ENCODE measurements at places on chromosomes 7 and 10.

DNA sequence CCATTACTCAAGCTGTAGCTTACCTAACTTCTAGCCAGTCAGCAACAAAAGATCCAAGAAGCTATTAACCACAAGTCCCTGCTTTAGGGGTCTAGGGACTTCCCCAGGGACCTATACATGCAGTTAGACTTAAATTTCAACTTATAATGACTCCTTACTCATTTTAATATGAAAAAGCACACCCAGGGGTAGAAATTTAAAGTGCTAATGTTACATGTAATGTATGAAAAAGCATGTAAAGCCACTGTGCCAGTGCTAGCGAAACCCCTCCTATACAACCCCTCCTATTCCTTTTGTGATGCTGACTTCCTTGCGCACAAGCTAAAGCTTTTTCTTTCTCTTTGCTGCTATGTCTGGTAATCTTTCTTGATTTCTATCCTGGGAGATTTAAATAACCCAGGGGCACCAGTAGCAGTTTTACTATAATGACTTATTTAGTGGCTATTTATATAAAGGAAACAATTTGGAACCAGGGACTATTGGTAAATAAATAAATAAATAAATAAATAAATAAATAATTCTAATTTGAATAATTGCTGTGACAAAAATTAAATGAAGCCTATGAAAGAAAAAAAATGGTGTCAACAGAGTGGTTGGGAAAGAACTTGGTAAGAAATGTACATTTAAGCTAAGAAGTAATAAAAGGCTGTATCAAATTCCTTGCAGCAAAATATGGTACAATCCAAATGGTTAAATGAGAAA is 110.5 kb upstream of the MAGI2 start:
- DNase-seq = no peak

DNA sequence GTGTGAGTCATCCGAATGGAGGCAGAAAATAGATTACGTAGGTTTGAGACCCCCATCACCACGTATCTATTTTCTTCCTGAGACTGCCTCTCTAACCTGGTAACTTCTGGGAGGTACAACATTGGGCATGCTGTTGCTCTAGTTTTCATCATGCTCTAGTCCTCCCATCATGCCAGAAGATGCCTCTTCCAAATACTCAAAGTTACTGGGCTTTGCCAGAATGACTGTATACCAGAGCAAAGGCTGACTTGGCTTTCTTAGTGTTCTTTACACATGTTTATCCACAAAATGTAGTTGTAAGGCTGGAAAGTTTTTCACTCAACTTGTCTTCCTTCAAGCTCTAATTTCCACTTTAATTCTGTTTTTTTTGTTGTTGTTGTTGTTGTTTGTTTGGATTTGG is 370.5 kb downstream of the MDFIC start:
- DNase-seq = no peak

- no peak for DNase-seq
Measured at GRCh38 chr10:115866691-115867090, 406.3 kb downstream of the GFRA1 start.

GRCh38 chr7:70660154-70660818 is 471.7 kb upstream of the GALNT17 start:
- no peak for DNase-seq

- DNase-seq = no peak
Measured at GRCh38 chr10:1366811-1367425, 310.7 kb downstream of the WDR37 start.

GRCh38 chr7:124840435-124840834 is 74.8 kb upstream of the GPR37 start:
- no peak for DNase-seq

- peak; percentile 74 for DNase-seq
Measured at GRCh38 chr7:134605978-134606923, 40.4 kb upstream of the BPGM start.

- no peak for DNase-seq
Measured at GRCh38 chr7:4911111-4911828, 27.8 kb upstream of the RADIL start.

DNA sequence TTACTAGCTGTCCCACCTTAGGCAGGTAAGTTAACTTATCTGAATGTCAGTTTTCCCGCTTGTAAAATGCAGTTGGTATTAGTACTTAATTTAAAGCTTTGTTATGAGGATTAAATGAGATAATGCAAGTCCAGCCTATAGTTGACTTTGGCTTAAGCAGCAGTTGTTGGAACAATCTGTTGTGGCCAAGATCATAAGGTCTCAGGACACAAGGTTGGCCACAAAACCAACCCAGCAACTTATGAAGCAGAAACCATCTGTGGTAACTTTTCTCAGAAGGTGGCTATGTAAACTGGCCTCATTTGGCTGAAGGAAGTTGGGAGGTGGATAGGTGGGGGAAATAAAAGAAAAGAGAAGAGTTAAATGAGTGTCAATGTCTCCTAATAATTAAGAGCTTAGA is 29.4 kb downstream of the ENTPD1 start:
- DNase-seq = no peak

DNA sequence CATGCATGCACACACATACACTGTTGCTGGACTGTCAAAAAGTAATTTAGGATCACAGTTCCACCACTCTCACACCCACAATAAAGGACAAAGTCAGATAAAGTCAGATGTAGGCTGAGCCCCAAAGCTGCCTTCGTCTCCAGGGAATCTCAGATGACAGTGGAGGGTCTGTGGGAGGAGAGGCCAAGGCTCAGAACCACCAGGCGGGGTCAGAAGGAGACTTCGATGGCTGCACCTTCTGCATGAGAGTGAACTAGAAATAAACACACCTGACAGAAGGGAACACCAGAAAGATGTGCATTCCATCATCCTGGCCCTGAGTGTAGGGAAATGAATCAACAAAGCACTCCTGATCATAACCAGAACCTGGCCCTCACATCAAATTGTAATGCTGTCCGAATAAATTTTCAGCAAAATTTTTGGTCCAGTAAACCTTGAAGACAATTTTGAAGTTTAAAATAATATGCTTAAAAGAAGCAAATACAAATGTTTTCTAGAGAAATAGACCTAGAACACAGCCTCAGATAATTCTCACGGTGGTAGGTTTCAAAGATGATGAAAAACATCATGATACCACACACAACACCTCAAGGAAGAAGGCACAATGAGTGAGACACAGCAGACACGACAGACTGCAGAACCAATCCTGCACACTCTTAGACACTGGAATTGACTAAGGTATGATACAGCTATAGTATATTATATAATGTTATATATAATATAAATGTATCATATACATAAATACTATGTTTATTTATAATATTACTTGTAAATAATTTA is 269.8 kb upstream of the KLF6 start:
- no peak for DNase-seq

- DNase-seq = no peak
Measured at GRCh38 chr7:132865366-132866143, 216.3 kb downstream of the CHCHD3 start.

DNA sequence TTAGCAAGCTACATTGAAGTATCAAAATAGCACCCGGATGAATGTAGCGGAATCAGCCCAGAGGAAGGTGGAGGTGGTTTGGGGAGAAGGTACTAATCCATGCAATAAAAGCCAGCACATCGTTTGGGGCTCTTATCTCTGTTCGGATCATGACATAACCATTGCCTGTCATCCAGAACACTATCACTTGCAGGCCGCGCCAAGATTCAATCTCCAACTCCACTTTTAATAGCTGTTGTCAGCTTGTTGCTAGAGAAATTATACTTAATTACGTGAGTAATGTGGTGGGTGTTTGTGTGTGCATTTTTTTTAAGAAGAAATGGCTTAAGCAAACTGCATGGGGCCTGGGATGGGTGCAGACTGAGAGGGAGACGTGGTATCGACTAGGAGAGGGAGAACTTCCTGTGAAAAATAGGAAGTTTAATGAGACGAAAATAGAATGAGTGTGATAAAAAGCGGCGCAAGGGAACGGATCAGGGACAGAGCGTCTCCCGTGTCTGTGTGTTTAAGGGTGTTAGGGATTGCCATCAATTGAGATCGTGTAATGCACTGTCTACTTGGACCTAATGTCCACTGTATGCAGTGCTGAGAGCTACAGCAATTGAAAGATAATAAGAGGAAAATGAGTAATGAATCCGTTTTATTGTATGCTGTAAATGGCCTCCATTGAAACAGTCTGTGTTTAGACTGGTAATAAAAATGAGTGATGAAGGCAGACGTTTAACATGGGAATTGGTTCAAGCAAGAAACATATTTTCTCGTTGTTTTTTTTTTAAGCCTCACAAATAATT is 27.6 kb upstream of the SFMBT2 start:
- no peak for DNase-seq

DNA sequence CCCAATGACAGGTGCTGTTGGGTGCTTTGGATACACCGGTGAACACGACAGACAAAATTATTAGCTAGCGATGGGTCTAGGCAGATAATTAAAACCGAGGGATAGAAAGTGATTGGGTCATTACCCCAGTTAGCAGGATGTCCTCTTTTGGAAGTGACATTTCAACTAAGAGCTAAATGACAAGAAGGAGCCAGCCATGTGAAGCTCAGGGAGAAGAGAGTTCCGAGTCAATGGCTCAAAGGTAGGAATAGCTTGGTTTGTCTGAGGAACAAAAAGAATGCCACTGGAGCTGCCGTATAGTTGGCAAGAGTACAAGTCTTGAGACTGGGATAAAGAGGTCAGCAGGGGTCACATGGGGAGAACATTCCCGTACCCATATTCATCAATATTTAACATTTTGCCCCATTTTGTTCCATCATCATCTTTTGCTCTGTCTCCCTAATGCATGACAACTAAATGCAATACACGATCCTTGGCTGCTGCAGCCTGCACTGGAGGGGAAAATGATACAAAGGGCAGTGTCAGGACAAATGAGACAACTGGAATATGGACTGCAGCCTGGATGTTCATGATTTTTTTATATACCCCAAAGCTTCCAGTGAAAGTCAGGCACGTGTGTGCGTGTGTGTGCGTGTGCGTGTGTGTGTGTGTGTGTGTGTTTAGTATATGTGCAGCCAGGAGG is 115.7 kb downstream of the ICA1 start:
- no peak for DNase-seq

- DNase-seq = no peak
Measured at GRCh38 chr7:22996470-22996869, 17.5 kb downstream of the HYCC1 start.

- DNase-seq = no peak
Measured at GRCh38 chr7:38893061-38893460, 15.9 kb downstream of the VPS41 start.

- no peak for DNase-seq
Measured at GRCh38 chr10:119337223-119337622, 129.9 kb downstream of the GRK5 start.

DNA sequence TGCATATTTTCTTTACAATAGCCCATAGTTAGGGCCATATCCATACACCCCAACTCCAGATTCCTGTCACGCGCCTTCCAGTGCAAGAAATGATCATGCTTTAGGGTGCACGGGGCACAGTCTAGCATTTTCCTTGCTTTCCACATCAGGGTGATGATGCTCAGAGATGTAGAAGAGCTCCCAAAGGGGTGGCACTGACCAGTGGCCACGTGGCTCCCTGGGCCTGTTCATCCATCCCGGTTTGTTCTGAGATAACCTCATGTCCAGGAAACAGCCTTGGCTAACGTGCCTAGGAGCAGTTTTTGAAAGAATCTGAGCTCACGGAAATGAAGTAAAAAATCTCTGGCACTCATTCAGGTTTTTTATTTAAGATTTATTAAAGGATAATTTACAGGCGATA is 139.3 kb downstream of the GALNT17 start:
- no peak for DNase-seq

DNA sequence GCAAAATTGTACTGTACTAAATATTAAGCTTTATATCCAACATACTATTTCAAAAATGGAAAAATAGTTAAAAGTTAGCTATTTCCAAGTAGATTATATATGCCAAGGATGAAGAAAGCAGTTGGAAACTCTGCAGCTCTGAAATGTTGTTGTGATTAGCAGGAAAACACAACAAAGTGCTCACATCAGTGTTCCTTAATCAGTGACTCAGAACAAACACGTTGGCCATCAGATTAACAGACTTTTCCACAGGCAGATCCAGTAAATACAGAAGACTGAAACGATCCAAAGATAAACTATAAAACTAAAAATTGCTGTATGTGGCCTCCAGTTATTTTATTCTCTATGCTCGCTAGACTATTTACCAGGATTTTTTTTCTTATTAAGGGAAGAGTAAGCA is 99.6 kb upstream of the SEMA3D start:
- no peak for DNase-seq

Data from hematopoietic multipotent progenitor cell treated with erythropoietin and hydrocortisone succinate and interleukin-3 and kit ligand, for 17 days (in vitro differentiated cells).